Osteoblast (primary cell): ENCODE measurements at places on chromosomes 6 and 20. TPM values are rescaled to one million over a fixed set of nuclear protein-coding genes. Genes with fewer than 3 reads are reported as not detected.

Gene WASF1
- 18.6 and 18.8 TPM in 2 replicates for total RNA-seq

Gene RAET1L
- total RNA-seq = not detected in 2 replicates

Gene C20orf202
- under 0.01 TPM in 1 of 2 replicates, not detected in the other for total RNA-seq

GRCh38 chr6:14305624-14306023 is 188.1 kb downstream of the CD83 start:
- no peak for DNase-seq

- DNase-seq = peak; percentile 47
Measured at GRCh38 chr6:36757206-36757605, 59.6 kb downstream of the RAB44 start.
